HEK293T (cell line): ENCODE measurements at places on chromosomes 1 and 21.

GRCh38 chr1:98661544-98662355 lies at the start of gene SNX7:
Gene SNX7 (plus strand): TSS chr1:98661721. CDS start chr1:98661732, 11 bp downstream.
- DNase-seq: peak; percentile 87

DNA sequence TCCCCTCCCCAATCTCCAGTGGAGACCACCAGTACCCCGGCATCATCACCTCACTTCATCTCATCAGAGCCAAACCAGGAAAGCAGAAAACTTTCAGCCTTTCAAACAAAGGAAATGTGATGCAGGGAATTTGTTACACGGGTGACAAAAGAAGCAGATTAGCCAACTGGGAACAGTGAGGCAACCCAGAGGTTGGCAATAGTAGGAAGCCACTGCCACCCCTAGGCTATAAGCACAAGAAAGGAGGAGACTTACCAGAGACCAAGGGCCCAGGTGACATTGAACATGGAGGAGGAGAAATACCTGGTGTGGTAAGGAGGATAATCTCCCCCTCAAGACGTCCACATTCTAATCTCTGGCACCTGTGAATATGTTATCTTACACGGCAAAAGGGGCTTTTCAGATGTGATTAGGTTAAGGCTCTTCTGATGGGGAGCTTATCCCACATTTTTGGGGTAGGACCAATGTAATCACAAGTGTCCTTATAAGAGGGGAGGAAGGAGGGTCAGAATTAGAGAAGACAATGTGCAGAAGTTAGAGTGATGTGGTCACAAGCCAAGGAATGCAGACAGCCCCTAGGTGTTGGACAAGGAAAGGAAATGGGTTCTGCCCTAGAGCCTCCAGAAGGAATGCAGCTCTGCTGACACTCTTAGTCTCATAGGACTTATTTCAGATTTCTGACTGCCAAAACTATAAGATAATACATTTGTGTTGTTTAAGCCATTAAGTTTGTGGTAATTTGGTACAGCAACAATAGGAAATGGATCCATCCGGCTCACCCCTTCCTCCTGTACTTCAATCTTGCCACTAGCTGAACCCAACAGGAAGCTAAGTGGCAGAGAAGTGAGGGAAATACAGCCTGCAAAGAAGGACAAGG lies 83.6 kb upstream of the VAV3 start:
- DNase-seq: no peak

- no peak for DNase-seq
Observed at GRCh38 chr1:180358649-180359048, 128.6 kb downstream of the LHX4 start.

GRCh38 chr1:211676106-211676583 lies 724 bp upstream of the NEK2 start:
- DNase-seq: no peak

- DNase-seq: no peak
Observed at GRCh38 chr1:31064718-31065309, 703 bp downstream of the PUM1 start.

DNA sequence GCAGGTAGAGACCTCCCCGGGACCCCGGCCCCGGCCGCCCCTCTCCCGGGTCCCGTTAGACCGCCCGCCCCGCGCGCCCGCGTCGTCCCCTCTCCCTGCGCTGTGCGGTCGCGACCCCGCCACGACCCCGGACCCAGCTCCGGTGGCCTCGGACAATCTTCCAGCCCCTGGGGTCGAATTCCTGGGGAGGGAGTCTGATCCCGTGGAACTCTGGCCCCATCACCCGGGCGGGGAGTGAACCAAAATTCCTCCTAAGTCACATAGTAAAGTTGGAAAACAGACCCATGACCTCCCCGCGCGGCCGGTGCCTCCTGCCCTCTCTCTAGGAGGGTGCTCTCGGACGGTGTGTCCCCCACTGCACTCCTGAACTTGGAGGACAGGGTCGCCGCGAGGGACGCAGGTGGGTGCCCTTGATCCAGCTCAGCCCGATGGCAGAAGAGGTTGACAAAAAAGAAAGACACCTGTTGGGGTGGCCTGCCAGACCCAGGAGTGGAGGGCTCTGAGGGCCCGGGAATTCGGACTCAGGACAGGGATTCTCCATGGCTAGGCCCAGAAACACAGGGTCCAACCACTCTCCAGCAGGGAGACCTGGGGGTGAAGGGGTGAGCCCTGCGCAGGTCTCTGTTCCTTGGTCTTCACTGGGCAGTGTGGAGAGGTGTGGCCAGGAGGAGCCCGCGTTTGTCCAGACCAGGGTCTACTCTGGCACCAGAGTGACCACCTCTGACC lies 451 bp downstream of the ADAMTSL4 start:
- no peak for DNase-seq

GRCh38 chr1:69373520-69373919 lies 194.2 kb upstream of the LRRC7 start:
- DNase-seq: no peak

DNA sequence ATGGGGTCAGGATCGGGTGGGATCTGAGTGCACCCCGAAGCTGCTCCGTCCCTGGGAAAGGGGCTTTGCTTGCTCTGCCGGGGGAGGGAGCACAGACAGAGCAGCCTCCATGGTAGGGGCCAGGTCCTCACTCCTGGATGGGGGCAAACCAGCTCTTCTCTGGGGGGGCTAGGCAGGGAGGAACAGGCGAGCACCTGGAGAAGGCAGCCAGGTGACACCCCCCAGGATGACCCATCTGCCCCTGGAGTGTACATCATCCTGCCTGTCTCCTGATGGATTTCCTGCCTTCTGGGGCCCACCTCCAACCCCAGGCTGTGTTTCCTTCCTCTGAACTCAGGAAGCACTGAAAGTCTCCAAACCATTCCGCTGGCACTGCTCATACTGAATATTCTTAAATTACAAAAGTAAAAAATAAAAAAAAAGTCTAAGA lies 248.0 kb downstream of the RHOU start:
- no peak for DNase-seq

DNA sequence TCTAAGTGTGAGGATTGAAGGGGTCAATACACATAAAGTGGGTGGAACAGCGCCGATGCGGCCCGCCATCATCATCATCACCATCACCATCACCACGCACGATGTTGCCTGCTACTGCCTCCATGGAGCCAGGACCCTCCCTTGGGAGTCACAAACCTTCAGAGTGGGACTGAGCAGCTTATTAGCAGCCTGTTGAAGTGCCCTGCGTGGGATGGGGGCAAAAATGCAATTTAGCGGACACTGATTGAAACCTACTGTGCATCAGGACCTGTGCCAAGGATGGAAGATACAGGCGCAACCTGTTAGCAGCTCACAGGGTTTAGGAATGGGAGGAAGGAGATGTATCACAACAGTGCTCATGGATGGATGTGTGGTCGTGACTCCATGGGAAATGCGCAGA lies 26.7 kb downstream of the STPG1 start:
- DNase-seq: no peak

DNA sequence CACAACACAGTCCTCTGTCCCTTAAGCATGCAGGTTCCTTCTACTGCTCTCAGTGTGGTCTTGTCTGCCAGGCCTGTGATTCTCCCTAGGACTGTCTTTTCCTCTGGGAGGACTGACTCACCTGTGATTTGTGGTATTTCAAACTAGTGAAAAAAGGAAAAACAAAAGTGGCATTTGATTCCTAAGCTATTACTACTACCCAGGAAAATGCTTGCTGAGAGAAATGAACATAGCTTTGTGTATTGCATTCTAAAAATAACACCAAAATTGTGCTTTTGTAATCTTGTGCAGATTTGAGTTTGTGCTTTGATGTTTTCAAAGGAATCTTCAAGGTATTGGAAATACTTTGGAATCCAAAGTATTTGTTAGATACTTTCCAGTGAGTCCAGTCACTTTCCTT lies 57.0 kb downstream of the GPR161 start:
- DNase-seq: no peak

DNA sequence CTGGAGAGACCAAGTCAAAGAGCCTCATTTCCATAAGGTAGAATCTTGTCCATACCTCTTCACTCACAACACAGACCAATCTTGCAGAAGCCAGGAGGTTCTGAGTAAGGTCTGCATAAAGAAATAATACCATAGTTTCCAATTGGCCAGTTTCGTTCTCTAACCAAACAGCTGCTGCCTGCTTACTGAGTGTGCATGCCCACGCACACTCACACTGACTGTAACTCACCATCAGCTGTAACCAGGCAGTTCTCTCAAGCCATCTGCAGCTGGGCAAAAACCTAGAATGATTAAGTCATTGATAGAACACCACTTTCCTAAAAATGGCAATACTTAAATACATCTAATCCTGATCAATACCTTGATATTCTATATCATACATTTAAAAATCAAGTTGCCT lies 106.6 kb upstream of the VAV3 start:
- DNase-seq: no peak

DNA sequence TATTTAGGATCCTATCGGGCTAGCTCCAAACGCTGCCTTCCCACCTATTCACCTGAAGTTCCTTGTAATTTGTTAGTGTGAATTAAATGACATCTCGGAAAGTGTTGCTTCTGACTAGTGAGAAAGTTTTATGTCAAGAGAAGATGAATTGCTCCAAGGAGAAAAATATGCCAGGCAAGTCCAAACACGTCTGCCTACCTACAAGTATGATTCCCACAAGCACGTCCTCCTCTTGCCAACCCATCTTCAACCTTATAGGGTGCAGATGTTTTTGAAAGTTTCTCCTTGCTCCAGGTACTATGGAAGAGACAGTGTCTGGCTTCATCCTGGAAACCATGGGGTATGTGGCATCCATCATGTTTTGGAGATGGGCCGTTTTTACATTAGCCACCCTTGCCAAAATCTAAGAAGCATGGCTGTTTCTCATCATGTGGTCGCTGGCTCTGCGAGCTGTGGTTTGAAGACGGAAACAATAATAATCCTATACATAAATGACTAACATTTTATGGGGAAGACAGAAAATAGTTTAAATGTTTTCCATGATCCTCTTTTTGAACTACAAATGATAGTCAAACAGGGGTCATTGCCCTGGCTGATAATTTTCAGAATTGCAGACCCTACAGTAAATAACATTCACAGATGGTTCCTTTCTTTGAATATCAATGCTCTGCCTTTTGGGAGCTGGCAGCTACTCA lies 505.8 kb downstream of the SMYD3 start:
- DNase-seq: no peak

DNA sequence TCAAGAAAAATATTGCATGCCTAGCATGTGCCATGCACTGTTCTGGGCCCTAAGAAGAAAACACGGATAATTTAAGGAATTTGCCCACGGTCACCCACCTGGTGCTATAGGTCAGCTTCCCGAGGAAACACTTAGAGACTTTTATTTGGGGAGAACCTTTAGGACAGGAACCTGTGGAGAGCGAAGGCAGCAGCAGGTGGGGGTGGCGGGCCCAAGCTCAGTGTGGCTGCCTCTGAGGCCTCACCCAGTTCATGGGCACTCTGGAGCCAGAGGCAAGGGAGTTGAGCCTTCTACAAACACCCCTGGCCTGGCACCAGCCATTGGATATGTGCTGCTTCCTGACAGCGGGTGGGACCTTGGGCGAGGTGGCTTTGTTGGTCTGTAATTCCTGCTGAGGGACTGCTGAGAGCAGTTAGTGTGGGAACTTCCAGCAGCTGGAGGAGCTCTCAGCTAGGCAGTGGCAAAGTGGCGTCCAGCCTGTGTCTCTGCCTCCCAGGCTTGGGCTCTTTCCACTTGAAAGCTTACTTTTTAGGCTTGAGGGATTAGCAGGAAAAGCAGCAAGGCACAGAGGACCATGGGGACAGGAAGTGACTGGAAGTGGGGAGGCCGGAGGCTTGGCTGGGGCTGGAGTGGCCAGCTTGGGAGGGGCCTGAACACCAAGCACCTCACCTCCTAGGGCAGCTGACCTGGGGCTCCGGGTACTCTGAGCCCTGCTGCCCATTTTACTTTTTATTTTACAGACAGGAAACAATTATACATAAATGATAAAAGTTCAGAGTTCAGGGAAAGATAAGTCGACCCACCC lies 19.1 kb downstream of the MRPL37 start:
- no peak for DNase-seq

DNA sequence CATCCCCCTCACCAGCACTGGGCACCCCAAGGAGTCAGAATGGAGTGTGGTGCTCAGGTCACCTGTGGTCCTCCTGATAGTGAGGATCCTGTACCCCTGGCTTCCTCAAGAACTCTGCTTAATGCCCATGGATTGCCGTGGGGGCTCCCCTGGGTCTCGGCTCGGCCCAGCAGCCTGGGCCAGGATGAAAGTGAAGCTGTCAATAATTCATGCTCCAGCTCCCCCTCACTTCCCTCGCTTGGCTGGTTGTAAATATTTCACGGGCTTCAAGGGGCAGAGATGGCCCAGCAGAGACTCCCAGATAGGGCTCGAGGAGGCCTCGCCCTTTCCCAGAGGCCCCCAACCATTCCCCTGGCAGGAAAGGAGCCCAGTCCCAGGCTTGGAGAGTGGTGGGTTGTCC lies 42.6 kb upstream of the KCNA10 start:
- DNase-seq: no peak

DNA sequence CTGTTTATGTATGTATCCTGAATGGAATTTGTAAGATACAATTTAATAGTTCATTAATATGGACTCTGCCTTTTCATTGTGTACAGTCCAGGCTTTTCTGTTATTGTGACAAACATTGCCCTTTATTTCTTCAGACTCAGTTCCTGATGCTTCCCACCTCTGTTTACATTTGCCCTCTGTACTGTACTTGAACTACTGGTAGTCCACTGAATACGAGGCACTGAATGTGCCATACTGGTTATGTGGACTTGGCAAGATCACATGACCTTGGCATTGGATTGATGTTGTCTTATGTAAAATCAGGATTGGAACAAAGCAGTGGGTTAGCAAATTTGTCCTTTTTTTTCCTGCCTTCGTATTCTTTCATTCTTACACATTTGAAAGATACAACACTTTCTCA lies 27.8 kb downstream of the RALGPS2 start:
- no peak for DNase-seq

DNA sequence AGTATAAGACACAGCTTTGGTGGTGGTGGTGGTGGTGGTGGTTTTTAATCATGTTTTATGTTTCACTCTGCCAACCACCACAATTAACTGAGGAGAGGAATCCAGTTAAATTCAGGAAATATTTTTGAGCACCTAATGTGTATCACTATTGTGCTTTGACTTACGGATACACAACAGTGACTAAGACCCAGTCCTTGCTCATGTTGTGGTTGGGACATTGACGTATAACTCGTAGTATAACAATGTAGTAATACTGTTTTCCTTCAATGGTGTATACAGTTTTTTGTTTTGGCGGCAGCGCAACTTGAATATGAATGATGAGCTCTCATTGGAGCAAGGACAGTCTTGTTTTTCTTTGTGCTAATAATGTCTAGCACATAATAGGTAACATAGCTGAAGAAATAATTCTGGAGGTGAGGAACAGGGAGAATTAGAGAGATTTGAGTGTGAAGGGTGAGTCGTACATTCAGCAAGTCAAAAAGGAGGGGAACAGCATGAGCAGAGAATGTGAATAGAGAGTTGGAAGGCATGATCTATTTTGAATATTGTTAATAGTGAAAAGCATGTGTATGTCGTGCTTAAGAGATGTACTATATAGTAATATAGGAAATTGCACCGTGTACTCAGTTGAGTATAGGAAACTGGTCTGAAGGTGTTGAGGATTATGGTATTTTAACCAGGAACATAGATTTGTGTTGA lies 5.5 kb downstream of the CACYBP start:
- no peak for DNase-seq

DNA sequence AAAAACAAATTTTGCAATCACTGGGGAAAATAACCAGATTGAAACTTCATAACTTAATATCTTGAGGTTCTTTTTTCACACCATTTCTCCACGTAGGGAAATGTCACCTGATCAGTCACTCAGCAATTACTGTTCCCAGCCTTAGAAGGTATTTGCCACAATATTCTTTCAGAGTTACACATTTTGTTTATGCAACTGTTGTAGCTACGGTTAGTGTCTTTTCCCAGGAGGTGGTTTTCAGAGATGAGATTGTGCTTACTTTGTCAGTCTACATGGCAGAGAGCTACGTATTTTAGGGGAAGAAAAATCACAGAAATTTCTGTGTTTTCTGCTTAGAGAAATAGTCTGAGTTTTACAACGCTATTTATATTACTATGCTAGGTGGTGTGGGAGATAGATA lies 792.8 kb upstream of the B3GALT2 start:
- DNase-seq: no peak
